ENCODE measurements at places on chromosomes 3 and 15.

GRCh38 chr3:196232154-196232881 lies 16.0 kb downstream of the SLC51A start:
- DNase-seq, result no peak

DNA sequence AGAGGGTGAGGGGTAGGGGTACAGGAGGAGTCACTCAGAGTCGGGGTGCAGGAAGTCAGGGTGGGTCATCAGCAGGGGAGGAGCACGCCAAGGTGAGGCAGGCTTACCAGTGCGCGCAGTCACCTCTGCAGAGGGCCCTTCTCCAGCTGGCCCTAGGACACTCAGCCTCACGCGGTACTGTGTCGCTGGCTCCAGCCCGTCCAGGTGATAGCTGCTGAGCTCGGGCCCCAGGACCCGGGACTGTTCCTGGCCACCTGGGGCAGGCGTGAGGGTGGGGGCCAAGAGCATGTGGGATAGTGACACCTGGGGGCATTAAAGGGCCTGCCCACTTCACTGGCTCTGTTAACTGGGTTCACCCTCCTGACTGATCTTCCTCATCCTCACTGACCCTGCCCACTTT lies 7.4 kb downstream of the COL7A1 start:
- DNase-seq, result no peak

DNA sequence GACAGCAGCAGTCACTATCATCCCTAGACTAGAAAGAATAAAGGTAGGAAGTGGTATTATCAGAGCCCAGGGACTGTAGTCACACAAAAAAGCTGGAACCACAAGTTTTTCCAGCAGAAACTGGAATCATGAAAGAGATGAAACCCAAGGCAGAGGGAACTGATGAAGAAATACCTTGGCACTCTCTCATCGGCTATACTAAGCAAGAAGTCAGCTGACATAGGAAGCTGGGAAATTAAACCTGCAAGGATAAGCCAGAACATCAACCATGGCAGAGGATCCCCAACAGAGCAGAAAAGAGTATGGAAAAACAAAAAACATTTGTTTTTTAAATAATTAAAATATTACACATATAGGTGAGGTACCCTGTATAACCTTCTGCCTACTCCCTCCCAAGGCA lies 86.5 kb downstream of the AQR start:
- DNase-seq, result no peak

- DNase-seq, result no peak
Observed at GRCh38 chr3:64674591-64675076, 13.2 kb downstream of the ADAMTS9 start.

DNA sequence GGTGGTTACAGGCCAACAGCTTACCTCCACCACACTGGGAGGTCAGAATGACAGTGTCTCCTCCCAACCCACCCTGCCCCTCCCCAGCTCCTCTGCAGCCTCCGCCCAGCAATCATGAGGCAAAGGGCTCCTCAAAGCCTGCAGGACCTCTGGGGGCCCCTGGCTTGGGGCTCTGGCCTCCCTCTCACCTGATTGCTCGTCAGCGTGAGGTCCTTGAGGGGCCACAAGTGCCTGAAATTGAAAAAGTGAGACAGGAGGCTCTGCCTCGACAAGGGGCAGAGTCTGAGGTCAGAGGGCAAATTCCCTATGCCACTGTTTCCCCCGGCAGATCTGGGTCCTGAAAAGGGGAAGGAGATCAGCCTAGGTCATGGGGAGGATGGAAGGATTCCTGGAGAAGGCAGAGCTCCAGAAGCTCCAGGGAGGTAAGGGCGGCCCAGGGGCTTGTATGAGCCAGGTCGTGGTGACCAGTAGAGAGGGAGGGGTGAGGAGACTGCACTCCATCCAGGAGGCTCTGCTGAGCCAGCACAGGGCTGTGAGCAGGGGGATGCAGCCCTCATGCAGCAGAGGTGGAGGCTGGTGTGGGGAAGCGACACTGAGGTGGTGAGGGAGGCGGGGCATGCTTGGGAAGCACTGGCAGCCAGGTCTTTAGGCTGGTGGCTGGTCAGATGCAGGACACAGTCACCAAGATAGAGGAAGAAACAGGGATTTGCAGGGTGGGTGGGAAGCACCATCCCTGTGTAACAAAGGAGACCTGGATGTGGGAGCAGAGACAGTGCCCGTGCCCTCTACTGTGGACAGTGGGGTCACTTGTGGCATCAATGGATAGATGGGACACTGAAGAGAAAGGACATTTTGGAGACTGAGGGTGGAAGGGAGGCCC lies 20.1 kb downstream of the ALS2CL start:
- DNase-seq, result no peak

DNA sequence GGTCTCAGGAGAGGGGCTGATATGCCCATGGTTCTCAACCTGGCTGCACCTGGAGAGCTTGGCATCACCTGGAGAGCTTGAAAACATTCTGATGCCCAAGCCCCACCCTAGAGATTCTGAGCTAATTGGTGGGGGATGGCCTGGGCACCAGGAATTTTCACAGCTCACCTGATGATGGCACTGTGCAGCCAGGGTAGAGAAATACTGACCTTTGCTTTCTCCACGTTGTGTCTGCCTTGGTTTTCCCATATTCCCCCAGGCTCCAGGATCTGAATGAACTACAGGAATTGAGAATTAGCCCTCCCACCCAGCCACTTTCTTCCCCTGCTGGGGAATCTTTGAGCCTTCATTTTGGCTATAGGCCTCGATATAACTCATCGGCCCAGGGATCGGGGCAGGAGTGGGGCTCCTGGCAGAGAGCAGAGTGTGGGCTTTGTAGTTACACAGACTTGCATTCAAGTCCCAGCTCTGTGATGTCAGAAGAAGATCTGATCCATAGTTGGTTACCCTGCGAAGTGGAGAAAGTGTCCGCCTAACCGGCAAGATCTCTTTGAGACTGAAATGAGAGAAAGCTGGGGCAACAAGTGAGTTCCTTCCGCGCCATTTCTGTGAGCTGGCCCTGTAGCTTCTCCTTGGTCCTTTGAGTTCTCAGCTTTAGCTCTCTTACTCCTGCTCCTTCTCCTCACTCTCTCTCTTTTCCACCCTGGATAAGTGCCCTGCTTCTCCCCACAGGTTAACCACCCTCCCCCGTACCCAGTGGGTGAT lies 33.1 kb upstream of the UBE2Q2 start:
- DNase-seq, result no peak

DNA sequence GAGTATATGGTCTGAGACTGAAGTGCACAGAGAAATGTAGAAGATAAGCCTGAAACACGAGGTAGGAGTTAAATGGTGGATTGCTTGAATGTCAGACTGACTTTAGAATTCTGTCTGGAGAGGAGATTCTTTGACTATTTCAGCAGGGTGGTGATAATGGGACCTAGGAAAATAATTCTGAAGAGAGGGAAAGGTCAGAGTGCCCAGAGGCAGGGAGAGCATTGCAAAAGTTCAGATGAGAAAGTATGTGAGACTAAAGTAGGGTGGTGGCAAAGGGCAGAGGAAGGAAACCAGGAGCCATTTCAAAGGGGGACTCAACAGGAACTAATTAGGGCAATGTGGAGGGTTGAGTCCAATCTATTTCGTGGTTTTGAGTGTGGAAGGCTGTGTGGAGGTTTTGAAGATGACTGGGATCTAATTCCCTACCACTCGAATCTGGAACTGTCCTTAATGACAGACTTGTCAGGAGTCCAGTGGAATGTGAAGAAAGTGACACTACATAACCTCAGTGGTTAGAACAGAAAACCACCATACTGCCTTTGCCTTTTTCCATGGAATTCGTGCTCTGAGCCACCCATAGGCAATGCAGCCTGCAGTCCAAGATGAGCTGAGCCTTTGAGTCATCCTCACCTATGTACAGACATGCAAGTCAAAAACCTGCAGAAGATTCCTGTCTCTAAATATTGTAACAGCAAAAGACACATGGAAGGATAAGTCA lies 16.1 kb downstream of the CPOX start:
- no peak for DNase-seq

DNA sequence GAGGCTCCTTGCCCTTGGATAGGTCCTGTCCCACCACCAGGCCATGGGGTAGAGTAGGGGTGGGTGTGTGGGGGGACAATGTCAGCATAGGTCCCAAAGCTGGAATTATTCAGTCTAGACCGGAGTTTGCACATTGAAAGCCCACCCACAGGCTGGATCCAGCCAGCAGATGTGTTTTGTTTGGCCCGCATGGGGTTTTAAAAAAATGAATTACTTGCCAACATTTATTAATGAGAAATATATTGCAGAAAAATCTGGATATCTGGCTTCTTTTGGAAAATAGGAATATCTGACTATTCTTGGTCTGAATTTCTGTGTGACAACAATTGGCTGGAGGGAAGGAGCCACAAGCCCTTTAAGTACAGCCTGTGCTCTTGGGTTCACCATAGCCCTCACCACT lies 17.3 kb upstream of the LRIG1 start:
- DNase-seq, result no peak

- no peak for DNase-seq
Observed at GRCh38 chr3:144189044-144189443, 217.4 kb downstream of the DIPK2A start.

DNA sequence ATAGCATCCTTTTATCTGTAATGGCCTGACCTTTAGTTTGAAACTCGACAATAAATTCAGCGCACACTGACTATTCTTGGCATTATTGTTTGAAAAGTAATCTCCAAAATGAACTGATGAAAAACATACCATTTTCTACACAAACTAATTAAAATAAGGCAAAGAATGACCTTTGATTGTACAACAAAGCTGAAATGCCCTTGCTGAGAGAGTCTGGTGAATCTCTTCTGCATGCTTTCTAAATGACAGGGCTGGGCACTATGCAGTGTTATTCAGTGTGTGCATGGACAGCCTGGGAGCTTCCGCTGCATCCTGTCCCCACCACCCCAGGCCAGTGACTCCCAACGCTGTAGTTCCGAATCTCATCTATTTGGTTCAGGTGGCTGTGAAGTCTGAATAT lies 530.8 kb downstream of the FOXP1 start:
- no peak for DNase-seq

DNA sequence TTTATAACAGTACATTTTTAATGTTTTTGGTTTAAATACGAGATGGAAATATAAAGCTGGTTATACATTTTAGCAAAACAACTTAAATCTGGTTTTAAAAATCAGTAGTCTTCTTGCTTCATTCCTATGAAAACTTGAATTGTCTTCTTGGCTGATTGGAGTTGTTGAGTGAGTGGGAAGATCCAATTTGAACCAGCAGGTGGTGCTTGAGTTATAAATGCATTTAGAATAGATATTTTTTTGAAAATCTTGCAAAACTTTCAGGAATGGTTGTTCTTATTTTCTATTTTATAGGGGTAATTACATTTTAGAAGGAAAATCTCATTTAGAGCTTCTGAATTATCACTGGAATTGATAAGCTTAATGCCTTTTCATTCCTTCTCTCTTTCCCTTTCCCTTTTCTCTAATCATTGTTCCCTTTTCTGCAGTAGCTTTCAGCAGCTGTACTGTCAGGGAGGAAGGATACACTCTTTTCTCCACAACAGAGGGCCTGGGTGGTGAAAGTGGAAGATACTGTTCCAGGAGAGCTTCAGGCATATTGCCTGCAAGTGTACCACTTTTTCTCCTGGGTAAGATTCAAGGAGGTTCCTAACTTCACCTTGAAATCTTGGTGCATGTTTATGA lies 335.6 kb downstream of the NLGN1 start:
- no peak for DNase-seq

DNA sequence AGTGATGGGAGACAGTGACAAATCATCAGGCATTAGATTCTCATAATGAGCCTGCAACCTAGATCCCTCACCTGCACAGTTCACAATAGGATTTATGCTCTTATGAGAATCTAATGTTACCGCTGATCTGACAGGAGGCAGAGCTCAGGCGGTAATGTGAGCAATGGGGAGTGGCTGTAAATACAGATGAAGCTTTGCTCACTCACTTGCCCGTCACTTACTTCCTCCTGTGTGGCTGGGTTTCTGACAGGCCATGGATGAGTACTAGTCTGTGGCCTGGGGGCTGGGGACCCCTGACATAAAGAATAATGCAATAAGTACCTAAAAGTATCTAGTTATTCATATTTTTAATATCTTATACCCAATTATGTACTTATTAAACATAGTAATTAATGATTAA lies 15.6 kb downstream of the IQCB1 start:
- DNase-seq, result no peak

GRCh38 chr15:57218826-57219576 lies 157.3 kb upstream of the CGNL1 start:
- no peak for DNase-seq

- no peak for DNase-seq
Observed at GRCh38 chr15:83873966-83874365, 220.0 kb downstream of the ADAMTSL3 start.

- DNase-seq, result no peak
Observed at GRCh38 chr15:31309893-31310606, 16.6 kb upstream of the KLF13 start.

DNA sequence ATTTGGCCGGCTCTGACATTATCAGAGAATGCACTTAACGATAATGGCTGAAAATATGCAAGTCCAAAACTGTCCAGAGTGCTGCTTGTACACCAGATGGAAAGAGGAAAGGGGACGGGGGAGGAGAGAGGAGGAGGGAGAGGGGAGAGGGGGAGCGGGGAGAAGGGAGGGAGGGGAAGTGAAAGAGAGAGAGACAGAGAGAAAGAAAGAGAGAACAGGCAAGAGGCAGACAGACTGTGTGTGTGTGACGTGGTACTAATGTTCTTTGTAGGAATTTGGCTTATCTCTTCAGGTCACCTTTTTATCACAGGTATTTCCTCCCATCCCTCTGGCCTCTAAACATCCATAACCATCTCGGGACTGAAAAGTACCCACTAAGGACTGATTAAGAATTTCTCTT lies 75.1 kb upstream of the LMOD3 start:
- DNase-seq, result no peak

GRCh38 chr3:157447026-157447694 lies 10.5 kb downstream of the PTX3 start:
- DNase-seq, result no peak

- DNase-seq, result no peak
Observed at GRCh38 chr15:88342666-88343065, 86.1 kb upstream of the NTRK3 start.

DNA sequence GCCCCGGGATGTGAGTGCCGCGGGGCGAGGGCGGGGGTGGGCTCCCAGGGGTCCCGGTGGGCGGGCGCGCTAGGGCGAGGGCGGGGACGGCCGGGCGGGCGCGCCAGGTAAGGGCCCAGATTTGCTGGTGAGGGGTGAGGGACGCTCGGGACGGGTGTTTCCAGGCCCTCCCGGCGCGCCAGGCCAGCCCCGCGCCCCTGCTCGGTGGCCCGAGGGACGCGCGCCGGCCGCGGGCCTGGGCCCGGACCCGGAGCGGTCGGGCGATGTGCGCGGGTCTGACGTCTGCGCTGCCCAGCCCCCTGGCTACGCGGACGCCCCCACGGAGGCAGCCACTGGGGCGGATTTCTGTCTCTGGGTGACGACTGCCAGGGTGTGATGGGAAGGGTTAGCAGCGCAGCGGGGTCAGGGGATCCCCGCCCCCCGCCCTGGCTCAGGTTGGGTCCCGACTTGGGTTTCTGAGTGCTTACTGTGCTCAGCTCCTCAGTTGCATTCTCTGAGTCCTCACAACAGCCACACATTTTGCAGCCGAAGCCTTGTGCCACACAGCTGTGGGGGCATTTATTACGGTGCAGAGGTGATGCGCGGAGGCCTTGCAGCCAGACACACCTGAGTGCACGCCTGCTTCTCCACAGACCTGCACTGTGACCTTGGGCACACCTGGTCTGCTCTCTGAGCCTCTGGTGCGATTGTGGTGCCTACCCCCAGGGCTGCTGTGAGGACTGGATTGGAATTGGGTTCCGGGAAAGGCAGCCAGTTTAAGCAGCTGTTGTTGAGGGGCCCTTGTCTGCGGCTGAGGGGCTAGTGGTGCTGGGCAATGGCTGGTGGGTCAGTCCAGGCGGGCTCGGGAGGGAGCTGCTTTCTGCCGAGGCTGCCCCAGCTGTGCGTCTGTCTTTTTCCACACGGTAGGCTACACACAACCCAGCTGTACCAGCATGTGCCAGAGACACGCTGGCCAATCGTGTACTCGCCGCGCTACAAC lies 523 bp downstream of the HDAC11 start:
- DNase-seq, result peak; percentile 59
